Activated CD4-positive, alpha-beta memory T cell treated with anti-CD3 and anti-CD28 coated beads, Interleukin-2, amount 10 ng/mL, durations not matched to agents 7 days and 5 days (primary cell): ENCODE measurements at places on chromosomes 1 and 21. TPM values are rescaled to one million over a fixed set of nuclear protein-coding genes. Genes with fewer than 3 reads are reported as not detected.

DNA sequence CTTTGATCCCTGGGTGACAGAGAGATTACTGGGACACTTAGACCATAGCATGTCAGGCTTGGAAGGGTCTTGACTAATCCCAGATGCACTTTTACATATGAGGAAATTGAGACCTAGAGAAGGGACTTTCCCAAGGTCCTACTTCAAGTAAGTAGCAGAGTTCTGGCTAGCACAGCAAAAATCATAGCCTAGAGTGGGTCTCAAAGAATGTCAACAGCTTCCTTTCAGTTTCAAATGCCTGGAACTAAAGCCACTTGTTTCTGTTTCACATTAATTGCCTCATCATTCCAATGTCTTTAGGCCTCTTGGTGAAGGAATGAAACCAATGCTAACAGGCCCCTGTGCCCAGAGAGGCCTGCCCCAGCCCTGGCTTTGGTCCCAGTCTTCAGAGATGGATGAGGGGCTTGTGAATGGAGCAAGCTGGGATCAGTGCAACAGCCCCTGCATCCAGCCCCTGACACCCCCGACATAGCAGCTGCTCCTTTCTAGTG is 26.6 kb downstream of the ATF3 start:
- DNase-seq = no peak

GRCh38 chr21:32507342-32507919 is 77.9 kb downstream of the TCP10L start:
- no peak for DNase-seq

- DNase-seq = no peak
Observed at GRCh38 chr1:245441689-245442088, 286.9 kb downstream of the KIF26B start.

DNA sequence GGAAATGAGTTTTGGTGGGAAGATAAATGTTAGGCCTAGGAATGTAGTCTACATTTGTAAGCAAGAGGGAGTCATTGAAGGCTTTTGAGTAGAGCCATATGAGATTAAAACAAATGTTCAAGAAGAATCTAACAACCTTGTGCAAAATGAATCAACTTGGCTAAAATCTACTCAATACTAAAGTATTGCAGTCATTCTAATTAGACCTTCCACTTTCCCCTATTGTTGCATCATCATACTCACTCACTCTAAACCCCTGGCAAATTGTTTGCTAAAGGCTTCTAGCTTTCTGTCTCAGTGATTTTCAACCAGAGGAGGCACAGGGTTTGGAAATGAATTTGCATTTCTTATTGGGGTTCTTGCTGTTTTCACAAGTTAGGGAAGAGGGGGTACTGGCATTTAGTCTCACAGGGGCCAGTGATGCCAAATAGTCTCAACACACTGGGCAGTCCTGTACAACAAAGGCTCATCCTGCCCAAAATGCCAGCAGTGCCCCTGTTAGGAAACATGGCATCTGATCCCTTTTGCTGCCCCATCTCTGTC is 85.3 kb downstream of the SEC16B start:
- no peak for DNase-seq

DNA sequence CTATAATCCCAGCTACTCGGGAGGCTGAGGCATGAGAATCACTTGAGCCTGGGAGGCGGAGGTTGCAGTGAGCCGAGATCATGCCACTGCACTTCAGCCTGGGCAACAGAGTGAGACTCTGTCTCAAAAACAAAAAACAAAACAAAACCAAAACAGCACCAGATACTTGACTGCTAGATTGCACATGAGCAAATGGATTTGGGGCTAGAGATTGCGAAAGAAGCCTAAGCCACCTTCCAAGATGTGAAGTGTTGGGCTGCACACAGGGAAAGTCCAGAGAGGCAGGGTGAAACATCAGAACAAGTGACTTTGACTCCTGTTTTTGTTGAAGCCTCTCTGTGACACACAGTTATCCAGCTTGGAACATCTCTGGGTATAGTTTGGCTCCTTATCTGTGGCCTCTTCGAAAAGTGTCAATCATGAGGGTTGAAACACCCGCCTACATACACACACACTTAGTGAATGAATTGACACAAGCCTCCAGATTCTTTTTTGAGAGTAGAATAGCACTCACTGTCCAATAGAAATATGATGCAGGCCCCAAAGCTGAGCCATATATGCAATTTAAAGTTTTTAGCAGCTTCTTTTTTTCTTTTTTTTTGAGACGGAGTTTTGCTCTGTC is 34.2 kb upstream of the GPR137B start:
- no peak for DNase-seq

DNA sequence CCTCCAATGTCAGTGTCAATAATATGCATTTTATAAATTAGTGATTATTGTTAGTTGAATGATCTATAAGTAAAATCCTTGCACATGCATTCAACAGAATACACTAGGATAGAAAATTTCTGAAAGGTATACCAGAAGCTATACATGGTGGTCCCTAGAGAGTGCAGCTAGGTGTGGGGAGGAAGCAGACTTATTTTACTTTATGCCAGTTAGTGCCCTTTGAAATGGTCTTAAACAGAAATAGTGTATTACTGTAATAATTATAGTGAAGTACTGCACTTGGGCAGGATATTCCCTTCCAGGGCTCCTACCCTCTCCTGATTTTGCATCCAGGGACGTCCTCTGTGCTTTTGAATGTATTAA is 23.2 kb upstream of the WDR26 start:
- DNase-seq = no peak

The SVBP gene
- 17.4 TPM for total RNA-seq

The WNT9A gene
- total RNA-seq = 1.5 TPM

DNA sequence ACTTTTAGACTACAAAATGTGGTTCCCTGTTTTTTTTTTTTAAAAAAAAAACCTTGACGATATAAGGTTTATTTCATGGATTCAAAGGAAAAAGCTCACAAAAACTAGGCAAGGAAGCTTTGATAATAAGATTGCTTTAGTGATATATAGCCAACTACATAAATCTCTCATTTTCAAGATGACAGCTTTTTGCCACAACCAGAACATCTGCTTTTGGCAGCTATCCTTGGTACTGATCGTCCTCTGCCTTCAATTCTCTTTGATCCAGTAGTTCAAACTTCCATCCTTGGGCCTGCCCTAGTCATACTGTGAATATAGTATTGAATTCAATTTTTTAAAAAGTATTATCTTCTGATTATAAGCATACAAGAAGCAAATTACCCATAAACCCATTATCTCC is 72.9 kb upstream of the CD53 start:
- DNase-seq = no peak

The RUNX3 gene
- 183 TPM for total RNA-seq

GRCh38 chr21:38223893-38224540 is 32.8 kb upstream of the KCNJ15 start:
- DNase-seq = no peak

The FCN3 gene
- not detected for total RNA-seq

The CA14 gene
- total RNA-seq = not detected

DNA sequence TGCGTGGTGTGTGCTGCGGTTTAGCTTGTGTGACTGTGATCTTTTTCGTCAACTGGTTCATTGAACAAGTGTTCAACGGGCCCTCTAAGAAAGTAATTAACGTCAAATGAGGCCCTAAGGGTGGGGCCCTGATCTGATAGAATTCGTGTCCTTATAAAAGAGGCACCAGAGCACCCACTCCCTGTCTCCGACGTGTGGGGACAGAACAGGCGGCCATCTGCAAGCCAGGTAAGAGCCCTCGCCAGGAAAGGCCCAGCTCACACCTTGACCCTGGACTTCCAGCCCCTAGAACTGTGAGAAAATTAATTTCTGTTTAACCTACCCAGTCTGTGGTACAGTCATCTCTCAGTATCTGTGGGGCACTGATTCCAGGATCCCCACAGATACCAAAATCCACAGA is 20.4 kb upstream of the SAMD11 start:
- DNase-seq = peak; percentile 8

DNA sequence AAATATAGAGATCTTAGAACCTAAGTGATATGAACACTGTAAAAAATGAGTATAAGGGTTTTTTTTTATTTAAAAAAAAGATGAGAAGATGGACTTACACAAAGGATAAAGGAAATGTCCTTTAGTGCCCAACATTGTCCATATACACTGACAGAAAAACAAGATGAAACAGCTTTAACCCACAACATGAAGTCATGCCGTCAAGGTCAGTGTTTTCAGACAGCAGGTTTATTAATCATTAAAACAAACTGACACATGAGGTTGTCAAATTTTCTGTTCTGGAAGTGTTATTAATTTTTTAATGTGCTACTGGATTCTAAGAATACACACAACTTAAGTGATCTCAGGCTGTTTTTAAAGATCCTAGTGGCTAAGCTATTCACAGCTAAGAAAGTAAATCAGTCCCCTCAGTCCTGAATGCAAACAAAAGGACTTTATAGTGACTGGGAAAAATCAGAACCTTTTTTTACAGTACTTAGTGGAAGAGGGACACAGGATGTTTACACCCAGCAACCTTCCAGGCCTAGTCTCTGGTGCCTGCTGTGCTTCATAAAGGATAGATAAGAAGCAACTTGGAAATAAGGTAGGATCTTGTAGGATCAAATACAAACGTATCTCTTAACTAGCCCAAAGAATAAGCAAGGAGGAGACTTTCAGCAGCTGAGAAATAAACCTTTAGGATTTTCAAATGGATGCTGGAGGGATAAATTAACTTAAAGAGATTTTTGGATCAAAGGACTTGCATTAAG is 21.9 kb upstream of the PKN2 start:
- DNase-seq = no peak

The CD247 gene
- total RNA-seq = 239 TPM

DNA sequence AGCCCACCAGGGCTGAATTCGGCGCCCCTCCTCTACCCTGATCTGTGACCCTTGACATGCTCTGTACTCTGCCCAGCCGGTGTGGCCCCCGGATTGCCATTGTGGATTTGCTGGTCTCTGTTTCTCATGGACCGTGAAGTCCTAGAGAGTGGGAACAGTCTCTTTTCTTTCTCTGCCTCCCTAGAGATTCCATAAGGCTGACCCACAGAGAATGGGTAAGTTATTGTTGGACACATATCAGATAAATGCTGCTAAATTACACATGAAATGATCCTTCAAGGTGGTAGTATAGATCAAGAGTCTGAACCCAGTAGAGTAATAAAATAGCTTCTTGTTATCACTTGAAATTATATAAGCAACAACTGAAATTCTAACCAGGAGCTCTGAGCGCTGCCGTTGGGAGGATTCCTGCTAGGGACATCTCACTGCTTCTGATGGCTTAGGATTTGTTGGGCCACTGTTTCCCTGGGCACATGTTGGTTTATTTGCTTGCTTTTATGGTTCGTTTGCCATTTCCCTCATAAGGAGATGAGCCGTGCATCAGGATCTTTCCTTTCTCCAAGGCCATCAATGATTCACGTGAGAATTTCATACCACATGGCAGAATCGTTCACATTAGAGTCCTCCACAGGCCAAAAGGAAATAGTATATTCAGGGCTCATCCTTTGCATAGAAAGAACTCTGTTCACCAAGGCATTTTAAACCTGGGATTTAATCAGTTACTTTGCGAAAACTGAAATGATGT is 111.9 kb downstream of the ZBTB18 start:
- DNase-seq = no peak

DNA sequence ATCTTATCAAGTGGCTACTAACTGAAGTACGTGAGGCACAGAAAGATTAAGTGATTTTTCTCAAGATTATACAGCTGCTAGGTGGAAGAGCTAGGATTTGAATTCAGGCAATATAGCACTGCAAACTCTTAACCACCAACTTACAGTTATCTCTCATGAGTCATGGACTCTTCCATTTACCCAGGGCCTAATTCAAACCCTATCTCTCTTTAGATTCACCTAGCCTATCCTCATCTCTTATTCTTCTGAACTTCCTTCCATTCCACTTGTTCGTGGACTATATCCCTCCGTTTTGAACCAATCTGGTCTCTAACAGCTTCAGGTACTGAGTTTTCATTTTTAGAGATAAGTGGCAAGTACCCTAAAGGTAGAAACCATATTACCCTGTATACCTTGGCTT is 92.8 kb upstream of the DMRTA2 start:
- DNase-seq = no peak

DNA sequence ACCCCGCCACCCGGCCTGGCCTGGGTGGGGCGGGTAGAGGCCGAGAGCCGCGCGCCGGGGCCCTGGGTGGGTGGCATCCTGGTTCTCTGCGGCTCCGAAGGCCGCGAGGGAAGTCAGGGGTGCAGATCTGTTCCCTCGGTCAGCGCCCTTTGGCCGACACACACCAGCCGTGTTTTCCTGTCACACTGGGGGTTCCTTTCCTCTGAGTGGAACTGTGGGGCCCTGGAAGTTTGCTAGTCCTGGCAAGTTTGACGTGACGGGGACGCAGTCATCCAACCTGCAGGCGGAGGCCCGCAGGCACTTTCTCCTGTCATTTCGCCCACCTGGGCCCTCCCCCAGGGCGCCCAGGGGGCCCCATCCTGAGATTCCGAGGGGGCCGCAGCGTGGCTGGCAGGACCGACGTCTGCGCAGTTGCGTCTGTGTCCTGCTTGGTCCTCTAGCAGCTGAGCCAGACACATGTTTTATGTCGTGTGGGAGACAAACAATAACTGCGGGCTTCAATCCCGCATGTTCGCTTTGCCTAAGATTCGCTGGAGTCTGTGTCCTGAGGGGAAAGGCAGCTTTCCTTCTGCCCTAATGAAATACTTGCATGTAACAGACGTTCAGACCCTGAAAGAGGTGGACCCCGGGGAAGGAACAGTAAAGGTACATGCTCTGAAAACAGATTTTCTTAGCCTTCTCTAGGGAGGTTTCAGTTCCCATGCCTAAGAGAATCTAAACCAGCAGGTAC is 1.5 kb downstream of the FAM163A start:
- no peak for DNase-seq

DNA sequence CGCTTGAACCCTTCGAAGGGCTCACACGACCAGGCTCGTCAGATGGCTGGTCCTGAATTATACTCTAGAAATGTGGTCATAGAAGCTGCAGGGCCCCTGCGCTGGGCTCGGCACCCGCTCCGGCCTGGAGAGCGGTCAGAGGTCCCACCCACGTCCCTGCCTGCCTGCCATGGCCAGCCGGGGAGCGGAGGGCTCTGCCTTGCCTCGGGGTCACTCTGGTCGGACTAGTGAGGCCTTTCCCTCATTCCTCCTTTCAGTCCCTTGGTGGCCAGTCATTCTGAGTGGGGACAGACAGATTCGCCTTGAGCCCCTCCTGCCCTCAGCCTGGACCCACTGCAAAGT is 529 bp upstream of the MARCKSL1 start:
- DNase-seq = no peak

The CELA3B gene
- total RNA-seq = not detected

GRCh38 chr1:241652012-241652411 is at the start of gene WDR64:
Gene WDR64, plus strand, starts transcription at chr1:241652281. Its CDS starts 204 bp downstream, at chr1:241652485.
- DNase-seq = no peak

DNA sequence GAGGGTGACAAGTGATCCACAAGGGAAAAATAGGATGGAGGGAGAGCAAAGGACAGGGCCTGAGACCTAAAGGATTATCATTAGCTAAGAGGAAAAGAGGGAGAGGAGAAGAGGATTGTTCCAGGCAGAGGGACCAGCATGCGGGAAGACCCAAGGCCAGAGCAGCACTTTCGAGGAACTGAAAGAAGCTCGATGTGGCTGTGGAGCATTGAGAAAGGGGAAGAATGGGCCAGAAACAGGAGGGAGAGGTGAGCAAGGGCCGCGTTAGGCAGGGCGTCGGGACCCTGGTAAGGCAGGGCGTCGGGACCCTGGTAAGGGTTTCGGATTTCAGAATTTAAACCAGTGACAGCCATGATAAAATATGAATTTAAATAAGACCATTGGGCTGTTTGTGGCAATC is 22.8 kb upstream of the CSF1 start:
- no peak for DNase-seq
